ENCODE measurements at places on chromosomes 3 and 15. TPM values are rescaled to one million over a fixed set of nuclear protein-coding genes. Genes with fewer than 3 reads are reported as not detected.

The CYP1A2 gene
- total RNA-seq: not detected

The ENTPD3 gene
- total RNA-seq: not detected

The LRTM1 gene
- total RNA-seq: not detected

The MAP6D1 gene
- total RNA-seq: 3.3 TPM

The CISH gene
- 220 TPM for total RNA-seq

Data from activated CD8-positive, alpha-beta memory T cell treated with anti-CD3 and anti-CD28 coated beads for 36 hours (primary cell).